ENCODE measurements at places on chromosomes 7 and 10.

DNA sequence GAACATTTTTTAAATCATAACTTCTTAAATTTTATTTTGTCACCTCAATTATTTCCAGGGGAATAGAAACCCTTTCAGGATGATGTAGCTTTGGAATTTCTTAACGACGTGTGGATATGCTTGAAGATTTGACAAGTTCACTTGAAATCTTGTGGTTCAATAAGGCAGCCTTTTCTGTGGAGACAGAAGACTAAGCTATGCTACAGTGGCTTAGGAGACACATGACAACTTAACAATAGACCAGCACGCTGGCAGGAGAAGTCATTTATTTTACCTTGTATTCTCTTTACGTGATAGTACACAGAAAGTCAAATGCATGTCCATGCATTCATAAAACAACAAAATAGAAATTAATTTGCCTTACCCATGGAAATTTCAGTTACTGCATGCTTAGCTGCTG is 181.6 kb downstream of the GRM3 start:
- DNase-seq, result no peak

DNA sequence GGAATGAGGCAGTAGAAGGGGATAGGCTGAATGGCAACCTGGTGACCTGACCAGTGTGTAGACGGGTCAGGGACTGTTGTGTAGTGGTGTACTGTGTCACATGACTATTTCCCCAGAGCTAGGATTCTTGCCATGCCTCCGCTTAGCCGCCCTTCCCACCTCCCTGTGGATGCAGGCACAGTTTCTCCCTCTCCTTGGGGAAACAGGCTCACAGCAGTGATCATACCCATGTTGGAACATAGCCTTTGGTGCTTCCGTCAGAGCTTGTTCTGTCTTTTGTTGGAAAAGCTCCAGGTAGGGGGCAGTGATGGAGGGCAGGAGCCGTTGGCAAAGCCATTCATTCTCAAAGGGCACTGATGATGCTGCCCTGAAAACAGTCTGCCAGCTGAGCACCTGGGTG is 44.3 kb downstream of the OGDH start:
- peak; percentile 13 for DNase-seq

DNA sequence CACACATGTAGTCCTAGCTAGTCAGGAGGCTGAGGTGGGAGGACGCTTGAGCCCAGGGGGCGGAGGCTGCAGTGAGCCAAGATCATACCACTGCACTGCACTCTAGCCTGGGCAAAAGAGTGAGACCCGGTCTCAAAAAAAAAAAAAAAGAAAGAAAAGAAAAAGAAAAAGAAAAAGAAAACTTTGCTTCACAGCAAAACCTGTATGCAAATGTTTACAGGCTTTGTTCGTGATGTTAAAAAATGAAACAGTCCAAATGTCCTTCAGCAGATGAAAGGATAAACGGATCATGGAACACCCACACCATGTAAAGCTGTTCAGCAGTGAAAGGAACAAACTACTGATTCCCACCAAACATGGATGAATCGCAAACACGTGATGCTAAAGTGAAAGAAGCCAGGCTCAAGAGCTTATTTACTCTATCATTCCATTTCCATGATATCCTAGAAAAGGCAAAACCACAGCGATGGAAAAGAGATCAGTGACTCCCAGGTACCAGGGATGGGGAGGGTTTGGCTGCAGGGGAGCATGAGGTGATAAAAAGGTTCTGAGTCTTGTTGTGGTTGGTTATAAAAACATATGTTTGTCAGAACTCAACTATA is 15.1 kb downstream of the LRRC20 start:
- DNase-seq, result no peak

- DNase-seq, result no peak
These were observed 245.1 kb downstream of the CAMK1D start for GRCh38 chr10:12594448-12594944.

DNA sequence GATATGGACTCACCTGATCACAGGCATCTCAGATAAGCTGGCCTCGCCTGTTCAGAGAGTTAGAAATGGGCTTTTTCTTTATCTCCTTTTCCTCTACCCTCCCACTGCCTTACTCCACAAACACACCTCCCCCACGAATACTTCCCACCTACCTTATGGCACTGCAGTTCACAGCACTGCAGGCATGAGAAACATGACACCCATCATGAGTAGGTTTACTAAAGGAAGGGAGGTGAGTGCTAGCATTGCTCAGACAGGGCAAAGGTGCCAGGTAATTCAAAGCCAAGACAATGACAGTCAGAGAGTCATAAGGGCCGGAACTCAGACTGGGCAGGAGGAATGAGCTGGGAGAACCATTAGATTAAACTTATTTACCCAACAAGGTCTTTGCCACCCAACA is 220.6 kb downstream of the FAM107B start:
- DNase-seq, result peak; percentile 88

DNA sequence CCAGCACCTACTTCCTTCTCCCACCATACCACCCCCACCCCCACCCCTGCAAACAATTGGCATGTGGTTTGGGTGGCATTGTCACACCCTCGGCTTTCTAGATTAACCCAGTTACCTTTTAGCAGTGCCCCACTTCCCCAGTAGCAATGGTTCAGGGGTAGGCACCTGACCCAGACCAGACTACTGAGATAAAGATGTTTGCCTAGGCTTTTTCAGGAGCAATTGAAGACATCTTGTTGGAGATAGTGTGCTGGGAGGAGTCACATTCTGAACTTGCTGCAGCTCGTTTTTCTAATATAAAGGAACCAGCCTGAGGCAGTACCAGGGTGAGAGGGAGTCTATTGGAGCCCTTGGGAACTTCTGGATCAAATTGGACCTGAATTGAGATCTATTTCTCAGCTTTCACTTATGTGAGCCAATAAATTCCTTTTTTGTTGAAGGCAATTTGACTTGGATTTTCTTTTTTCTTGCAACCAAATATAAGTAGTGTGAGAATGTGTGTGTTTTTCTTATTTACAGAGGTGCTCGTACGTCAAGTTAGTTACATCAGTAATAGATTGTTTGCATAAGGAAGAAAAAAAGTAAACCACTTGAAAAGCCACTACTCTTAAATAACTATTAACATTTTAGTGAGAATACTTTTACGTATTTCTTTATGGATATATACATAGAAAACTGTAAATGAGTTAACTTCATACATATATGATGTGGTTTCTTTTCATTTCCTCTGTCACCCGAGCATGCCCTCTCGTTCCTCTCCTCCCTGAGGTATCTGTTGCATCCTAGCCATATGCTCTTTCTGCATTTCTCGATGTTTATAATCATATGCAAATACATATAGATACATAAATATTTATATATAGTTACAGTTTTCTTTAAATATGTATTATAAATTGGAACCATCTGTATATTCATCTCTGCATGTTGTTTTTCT is 38.0 kb downstream of the RAB18 start:
- DNase-seq, result no peak

GRCh38 chr10:31580646-31581045 is 261.6 kb downstream of the ZEB1 start:
- no peak for DNase-seq

DNA sequence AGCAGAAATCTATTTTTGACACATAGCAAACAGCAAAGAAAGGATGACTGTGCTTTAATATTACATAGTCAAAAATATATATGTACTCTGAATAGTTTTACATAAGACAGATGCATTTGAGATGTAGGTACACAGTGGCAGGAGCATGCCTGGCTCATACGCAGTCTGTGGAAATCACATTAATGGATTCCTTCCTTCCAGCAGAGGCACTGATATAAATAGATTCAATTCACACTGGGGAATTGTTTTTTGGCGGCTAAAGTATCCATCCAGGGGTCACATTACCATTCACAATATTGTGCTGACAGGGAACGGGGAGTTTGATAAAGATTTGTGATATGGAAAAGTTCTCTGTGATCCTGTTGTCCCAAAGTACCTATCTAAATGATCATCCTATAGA is 72.5 kb upstream of the AGR3 start:
- DNase-seq, result no peak

- DNase-seq, result no peak
These were observed 8.1 kb downstream of the FRMD4A start for GRCh38 chr10:14322526-14323188.

DNA sequence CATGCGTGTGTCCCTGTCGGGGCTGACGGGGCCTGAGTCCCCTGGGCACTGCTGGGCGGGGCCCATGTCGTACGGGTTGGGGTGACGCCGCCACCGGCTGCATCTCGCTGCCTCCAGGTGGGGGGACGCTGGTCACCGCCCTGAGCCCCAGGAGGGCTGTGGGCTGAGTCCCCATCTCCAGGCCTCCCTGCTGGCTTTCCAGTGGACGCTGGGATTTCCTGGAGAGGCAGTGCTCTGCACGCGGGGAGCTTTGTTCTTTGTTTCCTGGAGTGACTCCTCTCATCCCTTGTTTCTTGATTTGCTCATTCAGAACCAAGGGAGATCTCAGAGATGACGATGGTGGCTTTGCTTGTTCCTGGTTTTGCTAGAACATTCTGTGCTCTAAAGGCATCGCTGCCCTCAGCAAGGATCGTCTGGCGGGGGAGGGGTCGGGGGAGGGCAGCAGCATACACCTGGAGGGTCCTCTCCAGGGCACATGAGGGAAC is 21.0 kb downstream of the PWWP2B start:
- peak; percentile 29 for DNase-seq

DNA sequence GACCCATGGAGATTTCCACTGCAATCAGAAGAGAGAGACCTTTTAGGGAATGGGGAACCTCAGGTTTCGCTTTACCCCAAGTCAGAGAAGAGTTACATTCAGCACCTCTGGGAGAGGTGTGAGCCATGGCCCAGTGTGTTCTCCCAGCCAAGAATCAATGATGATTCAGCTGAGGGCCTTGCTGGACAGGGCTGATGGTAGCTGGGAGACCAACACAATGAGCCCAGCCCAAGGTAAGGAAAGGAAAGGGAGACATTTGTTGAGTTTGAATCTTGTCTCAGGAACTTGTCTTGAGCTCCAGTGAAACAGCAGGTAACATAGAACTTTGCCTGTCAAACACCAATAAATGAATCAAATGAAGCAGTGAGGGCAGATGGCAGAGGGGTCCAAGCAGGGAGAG is 14.0 kb upstream of the PPIA start:
- no peak for DNase-seq

DNA sequence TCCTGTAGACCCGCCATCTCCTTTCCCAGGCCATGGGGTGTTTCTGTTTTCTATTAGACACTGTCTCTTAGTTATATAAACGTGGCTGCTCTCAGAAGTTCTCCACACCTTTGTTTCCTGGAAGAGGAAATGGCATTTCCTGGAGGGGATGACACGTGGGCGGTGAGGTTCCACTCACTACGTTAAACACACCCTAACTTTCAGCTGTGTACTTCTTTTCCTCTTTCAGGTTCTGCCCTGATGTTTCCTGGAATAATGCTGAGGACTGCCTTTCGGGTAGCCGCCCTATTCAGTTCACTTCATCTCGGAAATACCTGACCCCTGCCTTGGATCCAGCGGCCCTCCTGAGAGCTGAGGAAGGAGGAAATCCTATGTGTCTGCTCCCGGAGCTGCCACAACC is 3.4 kb upstream of the PRKCQ start:
- no peak for DNase-seq

DNA sequence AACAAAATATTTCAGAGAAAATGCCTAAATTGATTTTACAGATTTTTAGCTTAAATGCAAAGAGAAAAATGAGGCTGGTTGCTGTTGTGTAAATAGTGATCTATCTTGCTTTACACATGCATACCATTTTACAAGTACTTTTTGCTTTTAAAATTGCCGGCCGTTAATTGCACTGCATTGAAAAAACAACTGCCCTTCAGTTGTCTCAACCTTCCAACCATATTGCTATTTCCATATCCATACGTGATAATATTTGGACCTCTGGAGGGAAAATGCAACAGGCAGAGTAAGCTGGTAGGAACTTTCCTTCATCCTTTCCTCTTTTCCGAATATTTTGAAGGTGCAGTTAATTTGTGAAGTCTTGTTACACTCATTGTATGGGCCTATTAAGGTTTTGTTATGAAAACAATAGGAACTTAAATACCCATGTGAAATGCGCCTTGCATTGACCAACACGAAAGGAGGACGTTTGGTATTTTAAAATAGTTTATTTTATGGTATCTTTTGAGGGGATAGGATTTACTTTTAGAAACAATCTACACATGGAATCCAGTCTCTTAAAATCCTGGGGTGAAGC is 11.3 kb downstream of the BMI1 start:
- no peak for DNase-seq

DNA sequence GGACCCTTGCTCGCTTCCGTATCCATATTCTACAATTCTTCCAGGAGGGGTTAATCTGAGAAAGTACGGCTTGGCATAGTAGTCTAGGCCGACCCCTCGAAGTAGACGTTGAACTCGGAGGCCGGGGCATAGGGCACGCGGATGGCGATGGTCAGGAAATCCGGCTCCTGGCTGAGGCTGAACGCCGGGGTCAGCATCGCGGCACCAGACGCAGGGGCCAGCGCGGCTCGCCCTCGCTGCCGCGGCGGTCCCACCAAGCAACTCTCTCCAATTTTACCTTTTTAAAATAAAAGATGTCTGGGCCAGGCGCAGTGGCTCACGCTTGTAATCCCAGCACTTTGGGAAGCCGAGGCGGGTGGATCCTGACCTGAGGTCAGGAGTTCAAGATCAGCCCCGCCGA is 7.3 kb upstream of the SGMS1 start:
- no peak for DNase-seq

GRCh38 chr7:12898620-12899019 is 211.2 kb downstream of the ARL4A start:
- no peak for DNase-seq

GRCh38 chr10:132550366-132551092 is 12.9 kb downstream of the INPP5A start:
- no peak for DNase-seq

DNA sequence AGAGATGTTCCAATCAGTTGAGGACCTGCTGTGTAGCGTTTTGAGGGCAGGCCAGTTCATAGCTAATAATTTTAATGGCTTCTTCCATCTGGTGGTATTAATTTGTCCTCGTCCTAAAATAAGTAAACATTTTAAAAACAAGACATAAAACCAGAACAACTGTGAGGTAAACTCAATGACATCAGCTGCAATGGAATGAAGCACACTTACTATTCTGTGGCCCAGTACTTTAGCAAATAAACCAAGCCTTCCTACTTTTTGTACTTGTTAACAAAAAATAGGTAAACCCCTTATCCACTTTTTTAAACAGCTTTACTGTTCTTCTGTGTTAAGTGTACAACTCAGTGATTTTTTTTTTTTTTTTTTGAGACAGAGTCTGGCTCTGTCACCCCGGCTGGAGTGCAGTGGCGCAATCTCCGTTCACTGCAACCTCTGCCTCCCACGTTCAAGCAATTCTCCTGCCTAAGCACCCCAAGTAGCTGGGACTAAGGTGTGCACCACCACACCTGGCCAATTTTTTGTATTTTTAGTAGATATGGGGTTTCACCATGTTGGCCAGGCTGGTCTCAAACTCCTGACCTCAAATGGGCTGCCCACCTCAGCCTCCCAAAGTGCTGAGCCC is 28.9 kb upstream of the FZD1 start:
- DNase-seq, result no peak

- peak; percentile 63 for DNase-seq
These were observed 834 bp downstream of the CDH23 start for GRCh38 chr10:71397296-71398212.

GRCh38 chr10:14891151-14891550 is 12.5 kb downstream of the SUV39H2 start:
- no peak for DNase-seq
